ENCODE measurements at places on chromosomes 1 and 21.

GRCh38 chr1:235624721-235625333 is 24.8 kb downstream of the GNG4 start:
- no peak for DNase-seq

GRCh38 chr1:112312315-112312714 is 83.7 kb upstream of the CTTNBP2NL start:
- no peak for DNase-seq

DNA sequence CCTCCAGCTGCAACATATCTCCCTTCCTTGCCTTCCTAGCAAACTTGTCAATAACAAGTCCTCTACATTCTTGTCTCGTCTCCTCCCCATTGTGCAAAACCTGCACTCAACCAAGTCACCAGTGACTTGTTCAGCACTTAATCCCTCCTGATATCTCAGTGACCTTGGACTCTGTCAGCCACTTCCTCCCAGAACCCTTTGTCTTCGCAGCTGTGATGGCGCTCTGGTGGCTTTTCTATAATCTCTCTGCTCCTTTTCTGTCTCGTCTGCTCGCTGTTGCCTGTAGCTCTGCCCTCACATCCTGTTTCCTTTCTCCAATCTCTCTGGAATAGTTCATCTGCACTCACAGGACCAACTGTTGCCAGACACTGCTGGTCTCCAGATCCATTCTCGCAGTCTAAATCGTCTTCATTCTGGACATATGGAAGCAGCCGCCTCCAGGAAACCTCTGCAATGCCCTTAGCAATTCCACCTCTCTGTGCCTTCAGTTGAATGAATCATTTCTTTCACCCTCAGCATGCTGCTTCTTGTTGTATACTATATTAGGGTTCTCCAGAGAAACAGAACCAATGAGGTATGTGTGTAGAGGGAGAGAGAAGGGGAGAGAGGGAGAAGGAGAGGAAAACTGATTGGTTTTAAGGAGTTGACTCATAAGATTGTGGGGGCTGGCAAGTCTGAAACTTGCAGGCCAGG is 17.4 kb upstream of the IFNAR2 start:
- DNase-seq, result no peak

DNA sequence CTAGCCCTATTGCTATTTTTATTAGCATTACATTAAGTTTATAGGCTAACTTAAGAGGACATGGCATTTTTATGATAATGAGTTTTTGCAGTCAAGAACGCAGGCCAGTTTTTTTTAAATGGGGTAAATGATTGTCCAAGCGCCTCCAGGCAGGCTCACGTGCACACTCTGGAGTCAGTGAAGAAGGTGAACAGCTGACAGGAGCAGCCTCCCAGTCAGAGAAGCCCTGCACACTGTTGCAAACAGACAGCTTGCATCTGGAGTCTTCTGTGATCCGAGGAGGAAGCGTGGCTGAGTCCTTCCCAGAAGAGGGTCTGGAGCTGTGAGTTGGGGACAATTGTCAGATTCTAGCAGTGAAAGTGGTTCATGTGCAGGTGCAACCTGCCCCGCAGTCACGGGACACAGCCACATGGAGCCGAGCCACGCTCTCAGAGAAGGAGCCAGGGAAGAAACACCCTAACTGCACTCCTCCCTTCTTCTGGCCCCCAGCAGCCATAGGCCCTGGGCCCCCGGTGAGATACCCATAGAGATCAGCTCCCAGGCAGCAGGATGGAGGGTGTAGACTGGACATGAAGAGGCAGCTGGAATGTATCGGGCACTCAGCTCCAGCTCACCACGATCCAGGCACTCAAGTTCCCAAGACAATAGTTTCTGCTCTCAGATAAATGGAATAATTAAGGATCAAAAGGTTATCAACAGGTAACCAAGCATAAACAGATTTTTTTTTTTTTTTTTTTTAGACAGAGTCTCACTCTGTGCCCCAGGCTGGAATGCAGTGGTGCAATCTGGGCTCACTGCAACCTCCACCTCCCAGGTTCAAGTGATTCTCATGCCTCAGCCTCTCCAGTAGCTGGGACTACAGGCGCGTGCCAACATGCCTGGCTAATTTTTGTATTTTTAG is 26.4 kb downstream of the CAPN2 start:
- no peak for DNase-seq

DNA sequence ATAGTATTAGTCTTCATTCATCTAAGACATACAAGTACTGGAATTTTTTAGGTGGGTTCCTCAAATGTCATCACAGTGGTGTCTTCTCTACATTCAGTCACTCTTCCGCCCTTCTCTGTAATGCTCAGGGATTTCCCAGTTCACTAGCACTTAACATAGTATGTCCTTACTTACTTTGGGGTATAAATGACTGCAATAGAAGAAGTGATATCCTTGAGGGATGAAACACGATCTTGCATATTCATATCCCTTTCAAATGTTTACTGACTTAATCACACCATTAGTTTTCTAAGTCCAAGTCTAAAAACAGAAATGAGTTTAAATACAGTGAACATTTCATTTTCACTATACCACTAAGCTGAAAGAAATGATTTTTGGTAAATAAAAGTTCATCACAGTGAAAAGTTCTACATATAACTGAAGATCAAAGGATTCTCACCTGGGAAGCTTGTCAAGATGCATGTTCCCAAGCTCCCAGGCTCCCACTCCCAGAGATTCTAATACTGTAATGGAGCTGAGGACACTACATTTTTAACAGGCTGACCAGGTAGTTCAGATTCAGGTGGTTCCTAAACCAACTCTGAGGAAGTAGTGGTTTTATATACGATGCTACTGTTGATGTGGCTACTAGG is 29.7 kb downstream of the MRPL39 start:
- DNase-seq, result no peak

DNA sequence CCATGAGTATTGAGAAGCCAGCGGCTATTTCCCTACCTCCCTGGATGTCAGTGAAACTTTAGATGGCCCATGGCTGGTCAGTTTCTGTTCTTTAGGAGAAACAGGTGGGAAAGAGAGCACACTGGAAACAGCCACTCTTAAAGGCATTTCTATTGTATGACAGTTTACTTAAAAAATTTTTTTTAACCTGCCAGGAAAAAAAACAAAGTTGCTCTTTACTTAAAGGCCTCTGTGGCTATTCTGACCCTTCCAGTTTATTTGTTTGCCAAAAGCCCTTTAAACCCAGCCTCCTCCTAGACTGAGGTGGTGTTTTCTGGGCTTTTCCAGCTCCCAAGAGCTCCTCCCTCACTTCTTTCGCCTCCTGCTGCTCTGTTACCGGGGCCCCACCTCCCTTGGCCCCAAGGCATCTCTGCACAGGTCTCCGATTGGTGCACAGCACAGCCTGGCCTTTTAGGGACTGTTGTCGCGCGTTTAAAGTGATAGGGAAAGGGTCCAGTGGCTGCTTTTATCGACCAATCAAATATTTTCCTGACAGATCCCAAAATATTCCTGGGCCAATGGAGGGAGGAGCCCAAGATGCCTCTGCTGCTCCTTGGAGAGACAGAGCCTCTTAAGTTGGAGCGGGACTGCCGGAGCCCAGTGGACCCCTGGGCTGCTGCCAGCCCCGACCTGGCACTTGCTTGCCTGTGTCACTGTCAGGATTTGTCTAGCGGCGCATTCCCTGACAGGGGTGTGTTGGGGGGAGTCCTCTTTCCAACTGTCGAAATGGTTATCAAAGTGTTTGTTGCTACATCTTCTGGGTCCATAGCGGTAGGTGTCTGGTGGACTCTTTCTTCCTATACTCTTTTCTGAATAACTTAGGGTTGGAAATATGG is at the start of gene SH3BGR:
TSS of gene SH3BGR (plus strand) at position 639 of the 875 bp plus-strand sequence. CDS start at position 766, 127 bp downstream.
- no peak for DNase-seq

- no peak for DNase-seq
These were observed 17.1 kb upstream of the EPHA2 start for GRCh38 chr1:16172964-16173446.

DNA sequence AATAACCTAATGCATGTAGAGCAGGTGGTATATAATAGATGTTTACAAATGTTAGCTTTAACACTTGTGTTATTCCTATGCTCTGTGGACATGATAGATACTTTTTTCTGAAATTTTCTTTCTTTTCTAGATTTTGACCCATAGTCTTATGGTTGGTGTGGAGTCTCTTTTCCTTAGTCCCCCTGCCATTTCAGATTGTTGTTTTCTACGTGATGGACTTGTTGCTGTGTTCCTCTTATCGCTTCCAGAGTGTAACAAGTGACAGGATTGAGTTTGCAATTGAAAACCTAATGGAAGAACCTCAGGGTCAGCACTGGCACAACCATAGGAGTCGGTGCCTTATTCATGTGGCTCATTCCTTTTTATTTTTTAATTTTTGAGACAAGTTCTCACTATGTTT is 136.4 kb downstream of the HHAT start:
- no peak for DNase-seq

DNA sequence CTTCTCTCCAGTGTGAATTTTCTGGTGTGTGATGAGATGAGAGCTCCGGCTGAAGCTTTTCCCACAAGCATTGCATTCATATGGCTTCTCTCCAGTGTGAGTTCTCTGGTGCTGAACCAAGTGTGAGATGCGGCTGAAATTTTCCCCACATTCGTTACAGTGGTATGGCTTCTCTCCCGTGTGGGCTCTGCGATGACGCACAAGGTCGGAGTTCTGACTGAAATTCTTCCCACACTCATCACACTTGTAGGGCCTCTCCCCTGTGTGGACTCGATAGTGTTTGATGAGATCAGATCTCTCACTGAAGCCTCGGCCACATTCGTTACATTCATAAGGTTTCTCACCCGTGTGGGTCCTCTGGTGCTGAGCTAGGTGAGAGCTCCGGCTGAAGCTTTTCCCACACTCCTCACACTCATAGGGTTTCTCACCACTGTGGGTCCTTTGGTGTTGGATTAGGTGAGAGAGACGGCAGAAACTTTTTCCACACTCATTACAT is 7.4 kb downstream of the ZNF436 start:
- no peak for DNase-seq

- DNase-seq, result no peak
These were observed 613.3 kb upstream of the PLXNA2 start for GRCh38 chr1:208857465-208857864.

- no peak for DNase-seq
These were observed 26.4 kb upstream of the CLIC6 start for GRCh38 chr21:34642211-34643075.

DNA sequence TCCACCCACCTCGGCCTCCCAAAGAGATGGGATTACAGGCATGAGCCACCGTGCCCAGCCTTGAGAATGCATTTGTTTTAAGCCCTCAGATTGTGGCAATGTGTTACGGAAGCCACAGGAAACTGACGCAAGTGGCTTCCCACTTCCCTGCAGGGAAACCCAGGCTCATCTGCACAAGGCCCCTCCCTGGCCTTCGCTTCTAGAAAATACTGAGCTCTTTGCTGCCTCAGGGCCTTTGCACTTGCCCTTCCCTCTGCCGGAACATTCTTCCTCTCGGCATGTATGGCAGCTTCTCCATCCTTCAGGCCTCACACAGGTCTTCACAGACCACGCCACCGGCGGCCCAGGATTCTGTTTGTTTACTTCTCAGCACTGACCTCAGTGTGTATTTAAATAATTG is 137.0 kb upstream of the TMEM51 start:
- no peak for DNase-seq
